Smooth muscle cell of the brain vasculature (primary cell): ENCODE measurements at places on chromosomes 1 and 21.

DNA sequence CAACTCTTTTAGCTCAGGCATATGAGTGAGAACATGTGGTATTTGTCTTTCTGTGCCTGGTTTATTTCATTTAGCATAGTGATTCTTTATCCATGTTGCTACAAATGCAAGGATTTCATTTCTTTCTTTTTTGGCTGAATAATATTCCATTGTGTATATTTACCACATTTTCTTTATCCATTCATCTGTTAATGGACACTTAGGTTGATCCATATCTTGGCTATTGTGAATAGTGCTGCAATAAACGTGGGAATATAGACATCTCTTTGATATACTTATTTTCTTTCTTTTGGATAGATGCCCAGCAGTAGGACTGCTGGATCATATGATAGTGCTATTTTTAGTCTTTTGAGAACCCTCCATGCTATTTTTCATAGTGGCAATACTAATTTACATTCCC, 30.8 kb downstream of the ASB17 start:
- no peak for DNase-seq

GRCh38 chr1:219906924-219907771, 21.2 kb downstream of the SLC30A10 start:
- DNase-seq: no peak

DNA sequence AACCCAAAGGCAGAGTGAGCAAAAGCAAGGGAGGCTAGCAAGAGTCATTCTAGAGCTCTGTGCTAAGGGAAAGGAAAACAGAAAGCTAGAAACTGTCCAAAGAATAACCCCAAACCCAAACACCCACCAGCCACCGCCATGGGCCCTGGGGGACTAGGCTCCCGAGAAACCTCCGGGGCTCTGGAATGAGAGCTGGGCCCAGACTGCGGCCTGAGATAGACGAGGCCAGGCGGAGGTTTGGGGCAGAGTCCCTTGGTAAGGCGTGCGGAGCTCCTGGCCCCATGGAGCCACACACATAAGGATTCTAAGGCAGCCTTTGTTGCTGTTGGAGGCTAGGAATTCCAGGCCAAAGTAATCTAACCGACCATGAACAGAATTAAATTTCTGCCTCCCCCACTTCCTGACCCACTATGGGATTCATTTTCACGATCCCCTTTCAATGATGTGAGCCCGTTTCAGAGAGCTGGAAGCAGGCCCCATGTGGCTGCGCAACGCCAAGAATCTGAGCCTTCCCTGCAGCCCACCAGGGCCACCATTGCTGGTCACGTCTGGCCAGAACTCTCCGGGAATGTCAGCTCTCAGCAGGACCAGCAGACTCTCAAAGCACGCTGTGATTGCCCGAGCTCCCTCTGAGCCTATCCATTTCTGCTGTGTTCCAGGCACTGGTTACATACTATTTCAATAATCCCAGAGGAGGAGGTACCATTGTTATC, 145.0 kb downstream of the TRABD2B start:
- no peak for DNase-seq

- no peak for DNase-seq
Measured at GRCh38 chr21:29351691-29352090, 53.0 kb downstream of the BACH1 start.

DNA sequence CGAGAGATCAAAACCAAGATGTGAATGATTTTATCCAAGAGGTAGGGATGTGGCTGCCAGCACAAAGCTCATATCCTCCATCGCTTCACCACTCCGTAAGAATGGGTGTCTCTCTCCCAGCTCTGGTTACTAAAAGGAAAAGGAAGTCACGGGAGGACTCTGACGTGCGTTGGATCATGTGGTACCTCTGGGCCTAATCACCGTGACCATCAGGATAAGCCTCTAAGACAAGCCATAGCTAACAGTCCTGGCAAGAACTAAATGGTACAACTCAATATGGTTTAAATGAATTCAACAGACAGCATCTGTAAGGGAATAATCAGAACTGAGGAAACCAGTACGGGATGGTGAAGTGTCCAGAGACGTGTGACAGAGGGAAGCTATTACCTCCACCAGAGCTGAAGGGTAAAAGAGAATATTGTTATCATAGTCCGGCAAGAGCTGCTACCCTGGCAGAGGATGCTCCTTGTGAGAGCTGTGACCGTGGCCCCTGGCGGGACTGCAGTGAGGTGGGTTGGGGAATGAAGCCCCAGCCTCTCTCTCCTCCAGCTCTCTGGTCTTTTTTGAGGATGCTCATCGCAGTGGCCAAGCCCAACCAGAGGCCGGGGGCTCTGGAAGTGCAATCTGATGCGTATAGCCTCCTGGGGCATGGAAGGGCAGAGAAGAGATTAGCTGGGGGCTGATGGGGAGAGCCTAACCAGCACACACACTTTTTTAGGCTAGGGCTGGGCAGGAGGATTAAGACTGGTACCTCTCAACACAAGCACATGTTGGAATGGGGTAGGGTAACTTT, 54.2 kb downstream of the KIAA1614 start:
- DNase-seq: no peak
